ENCODE measurements at places on chromosomes 1 and 21. TPM values are rescaled to one million over a fixed set of nuclear protein-coding genes. Genes with fewer than 3 reads are reported as not detected.
A peak's percentile ranks its signal among the peaks of the same experiment; 100 is the strongest.

- DNase-seq, result no peak
Measured at GRCh38 chr1:88768816-88769215, 84.7 kb downstream of the PKN2 start.

GRCh38 chr1:244231193-244231571 is 180.1 kb downstream of the ZBTB18 start:
- DNase-seq, result no peak

- DNase-seq, result no peak
Measured at GRCh38 chr21:34613679-34614627, 960 bp downstream of the RCAN1 start.

GRCh38 chr1:94821636-94822305 is 1.6 kb downstream of the SLC44A3 start:
- peak; percentile 70 for DNase-seq

- no peak for DNase-seq
Measured at GRCh38 chr1:94796266-94796665, 23.9 kb upstream of the SLC44A3 start.

GRCh38 chr1:32695098-32695904 is 7.3 kb downstream of the SYNC start:
- no peak for DNase-seq

DNA sequence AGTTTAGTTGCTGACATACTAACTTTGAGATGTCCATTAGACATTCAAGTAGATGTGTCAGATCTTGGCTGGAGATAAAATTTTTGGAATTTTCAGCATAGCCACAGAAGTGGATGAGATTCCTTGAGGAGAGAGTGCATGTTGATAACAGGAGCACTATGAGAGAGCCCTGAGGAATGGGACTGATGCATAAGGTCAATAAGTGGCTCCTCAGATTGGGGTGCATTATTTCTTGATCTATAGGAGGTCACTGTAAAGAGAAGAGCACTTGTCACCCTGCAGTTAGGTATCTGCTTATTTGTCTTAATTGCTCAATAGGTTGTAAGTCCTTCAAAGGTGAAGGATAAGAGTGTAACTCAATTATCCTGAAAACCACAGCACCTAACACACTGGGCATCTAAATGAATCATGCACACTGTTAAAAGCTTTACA is 52.0 kb upstream of the TACSTD2 start:
- no peak for DNase-seq

DNA sequence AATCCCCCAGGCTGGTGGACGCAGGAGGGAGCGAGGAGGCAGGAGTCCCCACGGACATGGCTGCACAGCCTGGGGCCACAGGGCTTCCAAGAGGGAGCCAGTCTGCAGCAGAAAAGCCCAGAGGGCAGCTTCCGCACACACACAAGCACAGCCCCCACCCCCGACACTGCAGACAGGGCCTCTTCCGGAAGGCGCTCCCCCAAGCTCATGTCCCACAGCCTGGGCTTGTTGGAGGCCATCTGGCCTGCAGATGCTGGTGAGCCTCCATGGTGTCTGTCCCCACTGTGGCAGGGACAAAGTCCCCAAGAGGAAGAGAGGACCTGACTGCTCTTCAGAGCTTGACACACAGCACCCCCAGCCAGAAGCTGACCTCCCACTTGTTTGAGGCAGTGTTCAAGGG is 13.4 kb upstream of the KIAA1614 start:
- no peak for DNase-seq

- DNase-seq, result no peak
Measured at GRCh38 chr1:244205171-244205570, 154.1 kb downstream of the ZBTB18 start.

DNA sequence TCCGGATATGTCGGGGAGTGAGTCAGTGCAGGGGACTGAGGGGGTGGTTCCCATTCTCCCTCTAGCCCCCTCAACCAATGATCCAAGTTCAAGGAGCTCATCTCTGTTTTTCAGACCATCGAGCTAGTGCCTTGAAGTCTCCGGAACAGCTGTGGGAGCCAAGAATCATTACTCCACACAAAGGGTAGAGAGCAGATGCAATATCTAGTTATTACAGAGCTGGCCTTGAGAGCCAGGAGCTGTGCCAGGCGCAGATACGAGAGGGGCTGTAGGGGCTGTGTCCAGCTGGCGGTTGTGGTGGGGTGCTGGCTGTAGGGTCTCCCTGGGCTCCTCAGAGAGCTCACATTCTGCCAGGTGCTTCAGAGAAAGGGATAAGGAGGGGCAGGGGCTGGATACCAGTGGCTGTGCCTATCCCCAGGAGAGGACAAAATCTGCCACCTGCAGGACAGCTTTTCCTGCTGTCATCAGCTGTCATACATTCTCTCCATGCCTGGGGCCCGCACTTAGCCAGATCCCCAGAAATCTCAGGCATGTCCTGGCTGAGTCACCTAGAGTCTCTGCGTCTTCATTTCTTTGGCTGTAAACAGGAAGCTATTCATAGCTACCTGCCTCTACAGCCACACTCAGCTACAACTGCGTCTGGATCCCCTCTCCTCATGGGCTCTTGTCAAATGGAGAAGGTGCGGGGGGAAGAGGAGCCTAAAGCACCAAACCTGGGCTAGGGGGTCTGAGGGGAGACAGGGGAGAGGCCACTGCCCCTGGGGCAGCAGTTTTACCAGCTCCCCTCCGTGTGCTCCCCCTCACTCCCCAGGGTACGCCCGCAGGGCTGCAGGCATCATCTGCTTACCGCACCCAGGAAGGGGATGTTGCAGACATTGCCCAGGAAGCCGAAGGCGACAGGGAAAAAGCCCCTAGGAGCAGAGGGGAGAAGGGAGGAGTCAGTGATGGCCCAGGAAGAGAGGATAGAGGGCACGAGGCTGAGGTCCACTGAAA is 2.4 kb upstream of the KISS1 start:
- DNase-seq, result no peak

DNA sequence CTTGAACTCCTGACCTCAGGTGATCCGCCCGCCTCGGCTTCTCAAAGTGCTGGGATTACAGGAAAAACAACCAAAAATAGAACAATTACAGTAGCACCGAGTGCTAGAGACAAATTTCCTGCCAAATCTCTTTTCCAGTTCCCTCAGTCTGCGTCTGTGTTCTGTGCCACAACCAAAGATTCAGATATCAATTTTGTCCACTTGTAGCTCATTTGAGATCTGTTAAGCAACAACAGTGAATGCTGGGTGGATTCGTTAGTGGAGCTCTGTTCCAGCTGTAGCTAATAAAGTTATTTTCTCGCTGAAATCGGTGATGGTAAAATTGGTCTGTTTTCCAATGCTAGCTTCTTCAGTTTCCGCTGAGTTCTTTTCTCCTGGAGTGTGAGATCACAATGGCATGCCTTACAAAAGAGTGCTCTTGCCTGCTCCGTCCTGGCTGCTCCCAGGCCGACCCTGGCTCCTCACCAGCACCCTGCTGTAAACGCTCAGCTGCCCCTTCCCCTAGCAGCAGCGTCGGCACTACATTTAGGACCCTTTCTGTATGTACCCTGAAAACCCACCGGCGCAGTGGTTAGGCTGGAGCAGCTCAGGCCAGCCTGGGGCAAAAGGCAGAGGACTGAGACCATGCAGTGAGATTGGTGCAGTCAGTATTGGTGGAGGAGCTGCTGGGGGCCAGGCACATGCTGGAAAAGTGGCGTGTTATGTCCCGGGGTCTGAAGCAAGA is 395.4 kb downstream of the KIF26B start:
- DNase-seq, result no peak

ZNF436 gene
- total RNA-seq, result 8.0 TPM

EXTL2 gene
- 4.7 TPM for total RNA-seq

RAP1GAP gene
- 0.94 TPM for total RNA-seq

TMEM240 gene
- 1.7 TPM for total RNA-seq
